ENCODE measurements at places on chromosomes 4 and X.
A peak's percentile ranks its signal among the peaks of the same experiment; 100 is the strongest.

DNA sequence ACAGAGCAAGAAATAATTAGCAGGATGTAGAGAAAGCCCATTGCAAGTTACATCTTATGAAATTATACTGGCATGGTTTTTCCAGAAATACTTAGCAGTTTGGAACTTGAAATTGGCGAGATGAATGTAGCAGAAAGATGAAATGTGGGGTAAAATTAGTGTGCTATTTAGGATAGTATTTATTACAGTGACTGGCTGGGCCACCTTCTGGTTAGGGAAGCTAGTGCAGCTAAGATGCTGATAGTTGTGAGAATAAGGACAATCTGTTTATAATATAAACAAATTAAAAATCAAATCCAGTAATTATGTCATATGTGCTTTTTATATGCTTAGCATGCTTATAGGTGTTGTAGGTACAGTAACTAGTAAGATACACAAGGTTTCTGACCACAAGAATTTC is 74.8 kb downstream of the IL15 start:
- DNase-seq, result no peak
- H3K36me3 ChIP-seq, result no peaks in the 10 kb centered on the region
- no peak overlapping the region for H3K27ac ChIP-seq
- H3K4me1 ChIP-seq, result no peaks in the 10 kb centered on the region
- no peaks in the 10 kb centered on the region for H3K27me3 ChIP-seq

GRCh38 chrX:54208531-54208930 is 25.5 kb upstream of the FAM120C start:
- no peaks in the 10 kb centered on the region for H3K4me1 ChIP-seq
- no peak overlapping the region for H3K27ac ChIP-seq
- H3K36me3 ChIP-seq, result no peaks in the 10 kb centered on the region
- no peak overlapping the region for H3K4me3 ChIP-seq
- H3K27me3 ChIP-seq, result no peaks in the 10 kb centered on the region

- no peaks in the 10 kb centered on the region for H3K27me3 ChIP-seq
- H3K4me3 ChIP-seq, result no peak overlapping the region
- no peak for DNase-seq
- H3K27ac ChIP-seq, result no peak overlapping the region
- no peaks in the 10 kb centered on the region for H3K4me1 ChIP-seq
These were observed 3.8 kb upstream of the MMGT1 start for GRCh38 chrX:135977611-135978010.

DNA sequence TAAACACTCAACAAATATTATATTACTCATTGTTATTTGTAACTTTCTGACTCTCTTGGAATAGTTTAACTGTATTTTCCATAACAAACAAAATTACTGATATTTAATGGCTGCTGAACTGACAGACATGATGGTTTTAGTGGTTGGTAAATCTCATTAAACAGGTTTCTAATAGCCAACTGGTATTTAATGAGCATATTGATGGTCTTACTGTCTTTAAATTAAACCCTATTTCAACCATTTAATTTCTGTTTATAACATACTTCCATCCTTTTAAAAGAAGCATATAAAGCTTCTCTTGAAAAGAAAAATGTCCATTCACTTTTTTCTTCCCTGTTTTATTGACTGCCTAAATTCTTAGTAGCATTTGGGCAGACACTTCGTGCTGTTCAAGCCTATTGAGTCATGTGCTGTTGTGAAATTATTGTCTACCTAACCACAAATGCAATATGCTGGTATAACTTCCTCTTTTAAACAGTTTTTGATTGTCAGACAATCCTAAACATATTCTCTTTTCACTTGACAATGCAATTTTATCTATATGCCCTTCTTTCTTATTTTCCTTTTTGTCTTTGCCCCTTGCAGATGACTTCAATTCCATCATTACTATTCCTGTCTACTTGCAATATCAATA is 163.9 kb upstream of the SLC7A11 start:
- no peak overlapping the region for H3K27ac ChIP-seq
- H3K36me3 ChIP-seq, result no peaks in the 10 kb centered on the region
- no peak for DNase-seq
- peaks cover 11% of the 10 kb centered on the region for H3K4me1 ChIP-seq
- H3K27me3 ChIP-seq, result no peaks in the 10 kb centered on the region

GRCh38 chrX:109830157-109830703 is 97.2 kb upstream of the ACSL4 start:
- no peaks in the 10 kb centered on the region for H3K27me3 ChIP-seq
- H3K4me1 ChIP-seq, result no peaks in the 10 kb centered on the region
- no peaks in the 10 kb centered on the region for H3K36me3 ChIP-seq
- no peak overlapping the region for H3K4me3 ChIP-seq

GRCh38 chrX:152992115-152992514 is 1.8 kb downstream of the PNMA5 start:
- no peaks in the 10 kb centered on the region for H3K4me1 ChIP-seq
- H3K36me3 ChIP-seq, result no peaks in the 10 kb centered on the region
- DNase-seq, result no peak
- H3K27me3 ChIP-seq, result no peaks in the 10 kb centered on the region
- no peak overlapping the region for H3K27ac ChIP-seq

DNA sequence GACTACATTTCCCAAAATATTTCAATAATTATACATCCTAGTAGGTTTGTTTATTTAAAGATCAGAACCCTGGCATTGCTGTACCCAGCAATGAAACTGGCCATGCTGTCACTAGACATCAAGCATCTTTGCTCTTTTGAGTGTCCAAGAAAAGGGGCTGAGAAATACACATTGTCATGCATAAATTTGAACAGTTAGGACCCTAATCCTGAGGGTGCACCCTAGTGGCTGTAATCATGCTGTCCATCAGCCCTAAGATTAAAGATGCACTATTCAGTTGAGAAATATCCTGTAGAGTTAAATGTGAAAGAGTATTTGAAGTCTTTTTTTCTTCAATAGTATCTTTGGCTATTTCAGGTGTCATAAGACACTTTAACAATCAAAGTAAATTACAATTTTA is 108.8 kb downstream of the NFKB1 start:
- H3K4me3 ChIP-seq, result no peak overlapping the region
- no peaks in the 10 kb centered on the region for H3K27me3 ChIP-seq
- DNase-seq, result no peak
- H3K36me3 ChIP-seq, result peaks cover 23% of the 10 kb centered on the region

GRCh38 chrX:42715701-42716262 is 62.2 kb downstream of the PPP1R2C start:
- no peak overlapping the region for H3K27ac ChIP-seq
- no peaks in the 10 kb centered on the region for H3K4me1 ChIP-seq
- no peaks in the 10 kb centered on the region for H3K36me3 ChIP-seq
- no peak for DNase-seq
- H3K4me3 ChIP-seq, result no peak overlapping the region

- no peaks in the 10 kb centered on the region for H3K27me3 ChIP-seq
- no peak for DNase-seq
- no peaks in the 10 kb centered on the region for H3K36me3 ChIP-seq
These were observed 22.7 kb downstream of the SCML1 start for GRCh38 chrX:17759990-17760389.

- H3K4me1 ChIP-seq, result no peaks in the 10 kb centered on the region
- no peaks in the 10 kb centered on the region for H3K27me3 ChIP-seq
- no peaks in the 10 kb centered on the region for H3K36me3 ChIP-seq
- no peak overlapping the region for H3K4me3 ChIP-seq
- no peak overlapping the region for H3K27ac ChIP-seq
These were observed 174.0 kb upstream of the MXRA5 start for GRCh38 chrX:3520458-3520857.

- H3K4me3 ChIP-seq, result no peak overlapping the region
- no peaks in the 10 kb centered on the region for H3K36me3 ChIP-seq
- DNase-seq, result no peak
- H3K4me1 ChIP-seq, result peaks cover 27% of the 10 kb centered on the region
- no peaks in the 10 kb centered on the region for H3K27me3 ChIP-seq
These were observed 20.4 kb downstream of the DOK7 start for GRCh38 chr4:3483471-3483921.

DNA sequence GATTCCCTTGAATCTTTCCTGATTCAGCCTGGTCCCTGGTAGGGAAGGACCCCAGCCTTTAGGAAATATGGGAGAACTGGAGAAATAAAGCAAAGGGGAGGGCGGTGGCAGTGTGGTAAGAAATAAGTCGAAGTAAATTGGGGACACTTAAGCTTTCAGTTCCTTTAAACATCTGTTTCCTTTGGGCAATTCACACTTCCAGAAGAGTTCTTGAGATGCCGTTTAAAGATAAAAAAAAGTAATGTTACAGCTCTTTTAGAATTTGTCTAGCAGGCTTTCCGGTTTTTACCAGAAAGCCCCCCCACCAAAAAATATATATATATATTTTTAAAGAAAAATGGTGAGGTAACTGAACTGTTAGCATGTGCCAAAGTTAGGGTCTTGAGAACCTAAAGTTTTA is 46.6 kb downstream of the TSPAN7 start:
- H3K27ac ChIP-seq, result no peak overlapping the region
- no peaks in the 10 kb centered on the region for H3K36me3 ChIP-seq
- DNase-seq, result no peak
- H3K4me3 ChIP-seq, result no peak overlapping the region
- no peaks in the 10 kb centered on the region for H3K27me3 ChIP-seq

DNA sequence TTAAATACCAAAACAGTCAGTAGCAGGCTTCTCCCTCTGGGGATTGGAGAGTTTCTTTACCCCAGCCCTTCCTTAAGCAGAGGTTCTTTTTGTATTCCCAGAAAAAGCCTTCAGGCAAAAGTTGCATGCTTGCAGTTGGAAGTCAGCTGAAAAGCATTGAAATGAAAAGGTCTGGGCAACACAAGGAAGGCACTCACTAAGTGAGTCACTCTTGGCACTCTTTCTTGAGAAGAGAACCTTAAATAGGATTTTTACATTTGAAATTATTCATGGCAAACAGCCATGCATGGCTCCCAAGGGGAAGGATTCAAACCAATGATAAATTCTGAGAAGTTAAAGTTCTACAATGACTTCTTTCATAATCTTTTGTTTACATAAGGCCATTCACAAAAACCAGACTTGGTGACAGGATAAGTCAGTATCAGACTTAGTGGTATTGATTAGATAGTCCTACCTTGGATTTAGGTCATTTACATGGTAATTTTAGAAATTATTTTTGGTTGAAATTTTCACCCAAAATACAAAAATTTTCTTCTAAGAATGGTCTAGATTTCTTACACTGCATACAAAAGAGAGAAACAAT is 2068.9 kb downstream of the PCDH7 start:
- no peak overlapping the region for H3K4me3 ChIP-seq
- H3K4me1 ChIP-seq, result peaks cover 9% of the 10 kb centered on the region
- H3K27me3 ChIP-seq, result no peaks in the 10 kb centered on the region
- no peak for DNase-seq

DNA sequence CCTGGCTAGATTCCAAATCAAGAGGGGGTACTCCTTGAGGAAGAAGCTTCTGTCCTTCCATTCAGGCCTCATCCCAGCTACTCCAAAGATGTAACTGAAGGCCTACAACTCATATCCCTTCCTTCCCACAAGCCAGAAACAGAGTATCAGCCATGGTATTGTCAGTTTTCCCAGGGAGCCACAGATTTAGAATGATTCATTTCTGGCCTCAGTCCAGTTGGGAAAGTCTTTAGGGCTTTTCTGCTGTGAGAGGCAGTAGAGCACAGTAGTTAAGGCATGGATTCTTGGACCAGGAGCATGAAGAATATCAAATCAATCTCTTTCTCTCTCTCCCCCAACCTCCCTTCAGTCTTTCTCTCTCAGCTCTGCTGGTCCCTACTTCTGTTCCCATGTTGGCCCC is 505.0 kb downstream of the BCOR start:
- no peak for DNase-seq
- no peaks in the 10 kb centered on the region for H3K4me1 ChIP-seq
- no peak overlapping the region for H3K27ac ChIP-seq
- H3K27me3 ChIP-seq, result no peaks in the 10 kb centered on the region
- H3K36me3 ChIP-seq, result no peaks in the 10 kb centered on the region

GRCh38 chrX:135089126-135089525 is 31.2 kb downstream of the ETDB start:
- no peaks in the 10 kb centered on the region for H3K4me1 ChIP-seq
- no peaks in the 10 kb centered on the region for H3K36me3 ChIP-seq
- no peak for DNase-seq
- no peak overlapping the region for H3K27ac ChIP-seq
- peaks cover 6% of the 10 kb centered on the region for H3K27me3 ChIP-seq
- H3K4me3 ChIP-seq, result no peak overlapping the region

DNA sequence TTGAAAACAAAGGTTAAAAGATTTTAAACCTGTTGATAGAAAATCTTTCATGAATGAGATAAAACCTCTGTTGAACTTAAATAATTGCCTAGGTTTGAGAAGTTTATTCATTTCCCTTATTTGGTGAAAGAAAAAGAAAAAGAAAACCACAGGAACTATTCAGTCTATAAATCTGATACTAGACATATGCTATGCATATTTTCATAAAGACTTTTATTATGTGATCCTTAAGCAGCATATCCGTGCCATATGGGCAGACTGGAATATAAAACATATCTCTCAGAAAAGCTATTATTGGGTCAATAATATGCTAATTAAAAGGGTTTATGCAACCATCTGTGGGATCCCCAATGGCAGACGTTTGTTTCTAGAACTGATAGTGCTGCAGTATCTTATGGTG is 178.7 kb downstream of the RASL11B start:
- no peaks in the 10 kb centered on the region for H3K4me1 ChIP-seq
- no peak overlapping the region for H3K4me3 ChIP-seq
- no peak for DNase-seq
- H3K36me3 ChIP-seq, result no peaks in the 10 kb centered on the region

- no peaks in the 10 kb centered on the region for H3K36me3 ChIP-seq
- H3K4me3 ChIP-seq, result no peak overlapping the region
- peak overlapping the region; percentile 81 for H3K27ac ChIP-seq
- no peak for DNase-seq
These were observed 39.6 kb downstream of the FGFBP1 start for GRCh38 chr4:15898902-15899301.

GRCh38 chr4:41644915-41645295 is 103.6 kb downstream of the PHOX2B start:
- H3K27me3 ChIP-seq, result no peaks in the 10 kb centered on the region
- no peak for DNase-seq
- no peak overlapping the region for H3K4me3 ChIP-seq
- H3K4me1 ChIP-seq, result peaks cover 5% of the 10 kb centered on the region

DNA sequence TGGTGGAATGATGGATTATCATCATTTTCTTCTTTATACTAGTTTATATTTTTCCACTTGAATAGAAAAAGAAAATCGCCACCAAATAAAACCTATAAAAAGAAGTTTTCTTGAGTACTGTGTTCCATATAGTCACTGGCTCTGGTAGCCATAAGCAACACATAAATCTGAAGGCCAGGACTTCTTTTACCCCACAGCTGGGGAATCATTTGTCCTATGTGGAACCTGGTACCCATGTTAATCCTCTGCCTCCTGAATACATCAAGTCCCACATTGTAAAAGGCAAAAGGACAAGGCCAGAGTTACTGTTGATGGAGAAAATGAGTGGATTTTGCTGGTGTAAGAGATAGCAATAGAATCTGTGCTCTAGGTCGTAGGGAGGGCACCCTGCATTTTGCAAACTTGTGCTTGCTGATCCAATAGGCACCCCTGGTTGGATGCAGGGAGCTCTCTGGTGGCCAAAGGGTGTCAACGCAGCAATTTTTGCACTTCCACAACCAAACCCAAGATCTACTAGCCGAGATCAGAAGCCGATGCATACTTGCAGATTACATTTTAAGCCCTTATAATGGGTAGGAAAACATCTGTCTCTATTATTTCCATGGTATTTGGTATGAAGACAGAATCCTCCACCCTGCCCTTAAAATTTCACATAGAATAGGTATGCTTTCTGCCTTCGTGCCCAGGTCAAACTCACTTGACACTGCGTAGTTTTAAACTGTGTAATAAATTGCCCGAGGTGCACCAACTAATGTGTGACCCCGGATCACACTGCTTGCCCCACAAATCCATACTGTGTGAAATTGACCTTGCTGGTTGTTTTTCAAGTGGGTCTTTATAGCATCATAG is 146.2 kb upstream of the SCML1 start:
- no peak overlapping the region for H3K4me3 ChIP-seq
- H3K36me3 ChIP-seq, result no peaks in the 10 kb centered on the region

GRCh38 chr4:183659872-183660242 is 764 bp downstream of the TRAPPC11 start:
- peak overlapping the region; percentile 94 for H3K4me3 ChIP-seq
- no peak for DNase-seq
- peak overlapping the region; percentile 93 for H3K27ac ChIP-seq

All from esophagus squamous epithelium (tissue), 5 donors.